SK-N-SH (cell line): ENCODE measurements at places on chromosomes 7 and 10. TPM values are rescaled to one million over a fixed set of nuclear protein-coding genes. Genes with fewer than 3 reads are reported as not detected.

NEUROG3 gene
- polyA plus RNA-seq: not detected in 2 replicates

GOLGA7B gene
- polyA plus RNA-seq: 0.03 and 0.13 TPM in 2 replicates

CRHR2 gene
- polyA plus RNA-seq: not detected in 2 replicates

SPDYE6 gene
- polyA plus RNA-seq: not detected in 2 replicates

ALOX5 gene
- polyA plus RNA-seq: not detected in 2 replicates

DNA sequence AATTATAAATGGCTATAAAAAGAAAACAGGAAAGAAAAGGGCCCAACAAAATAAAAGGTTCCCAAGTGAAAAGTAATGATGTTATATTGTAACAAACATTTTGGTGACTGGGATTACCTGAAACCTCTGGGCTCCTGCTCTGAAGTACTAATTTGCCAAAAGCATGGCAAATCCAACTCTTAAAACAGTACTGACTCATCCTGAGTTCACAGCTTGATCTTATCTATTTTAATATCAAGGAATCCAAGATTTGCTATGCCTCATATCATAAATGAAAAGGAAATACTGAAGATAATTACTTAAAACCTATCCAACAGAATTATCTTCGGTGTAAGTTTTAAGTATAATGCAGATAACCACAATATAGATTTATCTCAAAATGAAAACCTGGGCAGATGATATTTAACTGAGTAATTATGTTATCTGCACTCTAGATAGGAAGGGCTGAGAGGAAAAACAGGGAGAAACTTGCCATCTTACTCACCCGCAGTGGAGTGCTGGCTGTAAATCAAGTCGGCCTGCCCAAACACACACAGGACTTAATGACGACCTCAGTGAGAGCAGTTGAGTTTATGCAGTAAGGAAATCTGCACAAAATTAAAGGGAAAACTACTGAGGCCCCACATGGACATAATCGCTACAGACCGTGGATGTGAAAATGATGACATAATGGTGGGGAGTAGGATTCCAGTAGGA is 48.4 kb downstream of the MPP7 start:
- no peak for DNase-seq

DNA sequence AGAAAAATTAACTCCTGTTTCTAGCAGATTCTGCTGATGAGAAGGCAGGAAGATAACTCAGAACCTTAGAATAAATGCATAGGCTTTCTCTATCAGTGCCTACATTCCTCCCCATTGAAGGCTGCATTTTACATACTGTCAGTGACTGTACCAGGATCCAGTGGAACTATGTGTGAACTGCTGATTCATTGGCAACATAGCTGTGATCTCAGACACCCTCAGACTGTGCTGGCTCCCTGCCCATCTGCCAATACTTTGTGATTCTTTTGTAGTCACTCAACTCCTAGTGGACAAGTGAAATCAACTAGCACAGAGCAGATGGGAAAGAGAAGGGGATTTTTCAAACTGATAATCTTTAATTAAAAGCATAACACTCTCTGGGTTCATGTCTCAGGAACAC is 375.8 kb downstream of the MDFIC start:
- DNase-seq: no peak

DNA sequence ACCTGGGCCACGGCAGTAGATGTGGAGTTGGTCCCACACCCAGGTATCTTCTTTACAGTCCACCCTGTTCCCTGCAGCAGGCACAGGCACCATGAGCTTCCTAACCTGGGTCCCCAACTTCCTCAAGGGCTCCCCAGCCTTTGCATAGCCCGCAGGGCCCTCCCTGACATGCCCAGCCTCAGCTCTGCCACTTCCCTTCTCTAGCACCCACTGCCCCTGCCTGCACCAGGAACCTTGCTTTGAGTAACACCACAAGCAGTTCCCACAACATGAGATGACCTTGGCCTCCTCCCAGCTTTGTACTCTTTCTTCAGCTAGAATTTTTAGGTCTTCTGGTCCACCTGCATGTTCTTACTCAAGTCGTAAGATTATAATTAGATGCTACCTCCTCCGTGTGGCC is 92.2 kb upstream of the ZPBP start:
- no peak for DNase-seq

GRCh38 chr7:130921391-130922180 is 187.6 kb upstream of the KLF14 start:
- no peak for DNase-seq

GJD4 gene
- not detected in 2 replicates for polyA plus RNA-seq

GRCh38 chr10:69810097-69810496 is 8.4 kb downstream of the COL13A1 start:
- no peak for DNase-seq

GRCh38 chr10:71211053-71211452 is 1.3 kb upstream of the UNC5B start:
- DNase-seq: no peak

DNA sequence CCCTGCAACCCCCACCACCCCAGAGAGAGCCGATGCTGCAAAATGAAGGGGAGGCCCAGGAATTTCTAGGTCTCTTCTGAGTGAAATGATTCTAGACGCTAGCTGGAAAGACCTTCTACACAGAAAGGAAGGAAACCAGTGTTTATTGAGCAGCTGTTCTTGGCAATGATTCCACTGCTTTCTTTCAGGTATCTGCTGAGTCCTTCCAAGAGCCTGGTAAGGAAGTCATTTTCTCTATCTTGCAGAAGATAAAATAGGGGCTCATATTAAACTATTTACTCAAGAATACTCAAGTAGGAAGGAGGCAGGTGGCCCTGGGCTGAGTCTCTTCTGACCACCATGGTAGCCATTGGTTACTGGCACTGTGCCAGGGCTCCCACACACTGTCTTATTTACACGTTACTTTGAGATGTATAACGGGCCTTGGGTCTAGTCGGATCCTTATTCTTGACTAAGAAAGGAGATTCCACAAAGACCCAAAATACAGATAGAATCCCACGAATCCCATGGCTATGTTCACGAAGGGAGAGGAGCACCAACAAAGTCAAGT is 112.1 kb downstream of the GALNT11 start:
- DNase-seq: no peak

EFCAB10 gene
- 0.51 and 0.80 TPM in 2 replicates for polyA plus RNA-seq

GRCh38 chr10:71643904-71644303 is 75.7 kb downstream of the C10orf105 start:
- no peak for DNase-seq

DNA sequence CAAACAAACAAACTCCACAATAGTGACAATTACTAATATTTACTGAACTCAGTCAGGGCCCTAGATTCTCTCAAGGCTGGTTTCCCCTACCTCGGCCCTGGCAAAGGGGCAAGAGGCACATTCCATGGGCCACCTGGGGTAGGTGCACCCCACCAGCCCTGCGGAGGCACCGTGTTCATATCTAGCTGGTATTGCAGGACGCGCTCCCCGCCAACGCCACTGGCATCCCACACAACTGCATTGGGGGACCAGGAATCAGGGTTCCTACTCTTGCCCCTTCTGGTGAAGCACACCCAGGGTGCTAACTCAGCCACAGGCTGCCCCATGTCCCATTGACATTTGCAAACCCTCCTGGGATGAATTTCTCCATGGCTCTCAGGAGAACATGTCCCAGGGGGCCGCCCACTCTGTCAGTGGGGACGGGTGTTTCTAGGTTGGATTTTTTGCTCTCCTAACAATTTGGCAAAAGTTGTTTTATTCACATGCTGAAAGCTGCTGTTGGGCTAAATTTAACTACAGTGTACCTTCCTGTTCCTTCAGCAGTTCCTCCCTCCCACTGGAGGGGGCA is 76.7 kb downstream of the ZRANB1 start:
- no peak for DNase-seq

GRCh38 chr7:94055963-94056362 is 51.8 kb upstream of the BET1 start:
- no peak for DNase-seq

- DNase-seq: no peak
Observed at GRCh38 chr10:100882671-100883311, 30.0 kb upstream of the SLF2 start.

DNA sequence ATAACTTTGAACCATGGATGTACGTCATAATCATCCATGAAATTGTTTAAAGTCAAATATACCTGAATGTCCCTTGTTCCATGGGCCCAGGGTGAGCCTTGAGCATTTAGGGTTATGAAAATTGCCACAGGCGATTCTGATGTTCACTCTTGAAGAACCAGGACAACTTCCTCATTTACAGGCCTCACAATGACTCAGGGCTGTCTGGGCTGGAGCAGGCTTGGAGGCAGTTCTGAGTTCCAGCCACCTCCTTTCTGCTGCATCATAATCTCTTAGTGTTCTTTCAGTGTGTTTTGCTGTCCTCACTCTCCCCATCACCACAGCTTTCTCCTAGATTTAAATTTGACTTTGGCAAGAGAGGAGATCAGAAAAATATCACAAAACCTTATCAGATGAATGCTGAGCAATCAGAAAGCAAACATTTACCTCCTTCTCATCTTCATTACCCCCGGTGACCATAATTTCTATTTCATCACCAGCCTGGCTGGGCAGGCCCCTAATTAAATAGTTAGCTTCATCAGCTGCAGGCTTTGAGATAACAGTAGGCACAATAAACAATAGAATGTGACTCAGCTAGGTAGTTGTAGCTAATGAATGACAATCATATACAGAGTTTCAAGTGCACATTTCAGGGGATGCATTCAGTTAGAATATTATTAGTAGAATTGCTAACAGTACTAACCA is 571.0 kb downstream of the SH2D4B start:
- DNase-seq: no peak

DNA sequence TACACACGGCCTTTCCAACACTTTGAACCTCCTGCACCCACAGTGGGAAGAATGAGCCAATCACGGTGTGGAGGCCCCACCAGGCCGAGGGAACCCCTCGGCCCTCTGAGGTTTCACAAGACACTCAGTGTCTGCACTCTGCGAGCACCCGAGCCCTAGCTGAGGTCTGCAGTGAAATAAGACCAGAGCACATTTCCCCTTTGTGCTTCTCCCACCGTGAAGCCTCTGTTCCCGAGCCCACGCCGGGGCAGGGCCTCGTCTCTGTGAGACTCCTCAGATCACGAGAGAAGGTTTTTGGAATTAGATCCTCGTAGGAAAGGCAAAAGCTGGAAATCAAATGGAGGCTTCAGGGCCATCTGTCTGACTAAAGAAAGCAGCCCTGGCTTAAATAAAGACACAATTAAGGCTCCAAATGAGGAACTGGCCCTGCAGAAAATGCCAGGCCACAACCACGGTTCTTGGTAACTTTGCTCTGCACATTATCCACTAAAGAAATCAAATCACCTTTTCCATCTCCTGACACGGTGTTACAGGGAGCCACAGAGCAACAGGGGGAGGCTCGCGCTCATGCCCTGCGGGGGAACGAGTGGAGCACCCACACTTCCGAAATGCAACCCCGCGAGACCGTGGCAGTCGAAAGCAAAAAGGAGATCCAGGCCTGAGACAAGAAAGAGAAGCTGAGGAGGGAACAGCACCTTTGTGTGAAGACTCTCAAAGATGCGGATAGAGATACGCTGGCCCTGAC is 43.7 kb downstream of the FAM53B start:
- DNase-seq: no peak
